ENCODE measurements at places on chromosomes 12 and 14.

DNA sequence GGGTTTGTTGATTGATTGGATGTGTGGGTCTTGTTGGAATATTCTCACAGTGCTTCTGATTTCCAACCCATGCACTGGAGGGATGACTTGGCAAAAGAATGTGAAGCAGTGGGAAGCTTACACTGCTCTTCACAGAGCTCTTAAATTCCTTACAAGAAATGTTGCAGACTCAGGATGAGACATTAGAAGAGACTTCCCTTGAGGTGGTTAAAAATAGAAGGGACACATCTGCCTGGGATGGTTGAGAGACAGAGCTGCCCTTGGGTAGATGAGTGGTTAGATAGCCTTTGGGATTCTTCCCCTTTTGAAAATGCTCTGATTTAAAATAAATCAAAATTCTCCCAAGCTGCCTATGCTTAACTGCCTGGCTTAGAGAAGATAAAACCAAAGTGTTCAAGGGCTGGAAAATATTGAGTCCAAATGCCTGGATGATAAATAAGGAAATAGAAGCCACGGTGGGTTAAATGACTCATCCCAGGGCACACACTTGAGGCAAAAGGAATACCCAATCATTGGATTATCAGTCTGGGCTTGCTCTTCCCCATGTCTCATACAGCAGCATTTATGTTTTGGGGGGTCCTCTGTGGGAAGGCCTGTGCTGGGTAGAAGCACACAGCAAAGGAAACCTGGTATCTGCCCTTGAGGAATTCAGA is 264.3 kb downstream of the AKAP6 start:
- no peak for DNase-seq

DNA sequence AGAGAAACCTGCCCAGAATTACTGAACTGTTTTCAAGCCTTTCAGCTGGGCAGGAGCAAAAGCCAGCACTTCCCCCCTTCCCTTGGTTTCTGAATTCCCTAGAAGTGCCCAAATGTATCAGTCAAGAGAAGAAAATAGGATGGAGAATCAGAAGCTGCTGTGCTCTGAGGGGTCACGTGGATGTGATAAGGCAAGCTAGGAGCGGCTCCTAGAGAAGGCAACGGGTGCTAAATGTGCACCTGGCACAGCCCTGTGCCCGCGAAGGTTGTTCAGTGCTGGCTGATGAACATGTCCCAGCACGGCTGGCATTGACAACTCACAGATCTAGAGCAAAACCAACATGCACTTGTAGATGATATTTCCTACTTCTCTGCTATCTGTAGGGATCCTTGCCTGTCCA is 8.3 kb downstream of the EMG1 start:
- no peak for DNase-seq

GRCh38 chr12:114265036-114265435 is 140.9 kb downstream of the TBX5 start:
- no peak for DNase-seq

DNA sequence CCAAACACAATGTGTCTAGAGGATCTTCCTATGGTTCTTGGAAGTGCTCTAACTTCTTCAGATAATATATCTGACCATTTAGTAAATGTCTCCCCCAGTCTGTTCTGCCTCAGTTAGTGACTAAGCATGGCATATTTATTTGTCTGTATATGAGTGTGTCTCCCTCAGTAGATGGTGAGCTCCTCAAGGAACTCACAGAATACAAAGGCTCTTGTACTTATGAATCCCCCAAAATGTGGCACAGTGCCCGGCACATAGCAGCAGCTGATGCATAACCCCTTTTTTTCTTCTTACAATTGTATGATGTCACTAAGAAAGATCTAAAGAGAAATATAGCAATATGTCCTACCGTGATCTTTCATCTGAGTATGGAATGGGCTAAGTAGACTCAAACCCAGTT is 264.7 kb upstream of the PRICKLE1 start:
- no peak for DNase-seq

DNA sequence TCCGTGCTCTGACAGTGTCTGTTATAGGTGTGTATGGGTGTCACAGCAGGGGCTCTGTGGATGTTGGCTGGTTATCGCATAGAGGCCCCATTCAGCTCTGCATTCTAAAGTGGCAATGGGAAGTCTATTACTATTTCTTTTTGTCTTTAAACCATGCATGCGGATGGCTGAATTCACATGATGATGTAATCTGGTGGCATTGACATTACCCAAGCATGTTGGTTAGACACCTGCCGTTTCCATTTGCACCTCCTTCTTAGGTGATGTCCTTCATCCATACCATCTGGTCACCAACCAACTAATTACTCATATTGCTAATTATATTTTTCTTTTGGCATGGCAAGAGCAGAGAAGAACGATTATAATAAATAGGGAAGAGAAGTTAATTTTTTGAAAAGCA is 270.8 kb upstream of the RGS6 start:
- no peak for DNase-seq

GRCh38 chr12:57182918-57183575 is 33.5 kb upstream of the NXPH4 start:
- no peak for DNase-seq

DNA sequence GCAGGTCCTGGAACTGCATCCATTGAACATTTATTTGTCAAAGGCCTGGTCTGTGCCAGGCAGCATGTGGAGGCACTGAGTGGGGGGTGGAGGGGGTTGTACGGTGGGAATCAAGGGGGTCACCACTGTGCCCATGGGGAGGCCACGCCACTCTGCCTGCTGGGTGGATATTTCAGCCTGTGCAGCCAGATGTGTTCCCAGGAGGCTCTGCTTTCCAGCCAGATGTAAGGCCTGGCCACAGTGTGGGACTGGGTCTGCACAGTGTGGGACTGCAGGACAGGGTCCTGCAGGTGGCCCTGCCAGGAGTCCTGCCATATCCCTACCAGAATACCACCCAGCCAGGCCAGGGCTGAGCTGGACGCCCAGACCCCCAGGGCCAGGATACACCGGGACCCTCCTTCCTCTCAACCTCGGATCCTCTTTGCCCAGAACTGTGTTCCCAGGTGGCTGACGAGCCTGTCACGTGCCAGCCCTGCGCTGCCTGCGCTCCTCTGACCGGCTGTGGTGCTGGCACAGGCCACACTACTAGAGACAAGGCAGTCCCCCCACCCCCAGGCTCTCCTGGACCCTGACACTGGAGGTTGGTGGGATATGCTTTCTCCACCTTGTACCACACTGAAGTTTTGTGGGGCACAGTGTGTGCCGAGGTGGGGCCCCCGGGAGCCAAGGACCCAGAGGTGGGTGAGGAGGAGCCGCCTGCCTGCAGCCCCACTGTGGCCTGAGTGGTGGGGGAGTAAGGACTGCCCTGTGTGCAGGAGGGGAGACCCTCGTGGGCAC is 17.5 kb downstream of the XRCC3 start:
- no peak for DNase-seq

DNA sequence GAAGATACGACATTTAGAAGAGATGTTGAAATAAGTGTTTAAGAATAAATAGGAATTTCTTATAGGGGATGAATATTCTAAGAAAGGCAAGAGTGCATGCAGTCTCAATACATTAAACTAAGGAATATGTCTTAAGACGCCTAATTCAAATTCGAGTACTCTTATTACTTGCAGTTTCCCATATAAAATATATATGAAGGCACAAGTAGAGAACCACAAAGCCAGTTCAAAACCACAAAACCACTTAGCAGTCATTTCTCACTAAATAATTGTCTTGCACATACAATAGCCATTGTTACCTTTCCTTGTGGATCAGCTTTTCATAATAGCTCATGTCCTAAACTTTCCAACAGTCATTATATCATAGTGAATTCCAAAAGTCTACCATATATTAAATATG is 91.0 kb upstream of the MON2 start:
- no peak for DNase-seq

GRCh38 chr12:109720152-109720856 is 6.7 kb downstream of the FAM222A start:
- no peak for DNase-seq

DNA sequence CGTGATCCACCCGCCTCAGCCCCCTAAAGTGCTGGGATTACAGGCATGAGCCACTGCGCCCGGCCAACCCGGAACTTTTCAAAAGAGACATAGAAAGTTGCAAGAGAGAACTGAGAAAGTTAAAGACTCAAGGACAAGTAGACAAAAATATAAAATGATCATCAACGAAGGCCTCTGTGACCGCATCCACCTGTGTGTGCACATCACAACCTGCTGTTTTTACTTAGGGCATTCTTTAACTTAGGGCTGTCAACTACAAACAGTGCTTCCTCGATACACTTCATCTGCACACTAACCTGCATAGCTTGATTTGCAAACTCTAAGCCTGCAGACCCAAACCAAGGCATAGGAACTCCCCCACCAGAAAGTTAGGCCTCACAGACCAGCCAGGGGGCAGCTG is 14.8 kb downstream of the P2RX2 start:
- no peak for DNase-seq

DNA sequence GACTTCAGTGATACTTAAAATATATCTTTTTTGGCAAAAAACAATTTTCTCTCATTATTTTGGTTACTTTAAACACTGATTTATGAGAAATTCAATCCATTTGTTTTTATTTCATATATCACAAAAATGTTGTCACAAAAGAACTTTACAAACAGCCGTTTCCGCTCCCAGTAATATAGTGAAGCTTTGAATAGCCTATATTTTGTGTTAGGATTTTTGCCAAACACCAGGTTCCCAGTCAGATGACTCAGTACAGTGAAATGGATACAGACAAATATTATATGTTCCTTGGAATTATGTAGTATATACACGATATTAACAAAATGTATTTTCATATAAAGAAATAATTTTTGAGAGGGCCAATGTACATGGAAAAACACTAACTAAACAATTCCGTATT is 411.1 kb downstream of the CCER1 start:
- DNase-seq = no peak

- DNase-seq = no peak
These were observed 341.6 kb upstream of the SFSWAP start for GRCh38 chr12:131369094-131369845.

GRCh38 chr12:101793401-101793800 is 37.4 kb downstream of the GNPTAB start:
- no peak for DNase-seq

GRCh38 chr12:54300732-54301427 is at the start of gene NFE2:
Gene NFE2 (minus strand): TSS chr12:54301015. CDS start chr12:54295248, 5,767 bp downstream.
- DNase-seq = no peak

GRCh38 chr12:116434155-116435011 is 124.8 kb upstream of the MAP1LC3B2 start:
- DNase-seq = no peak

DNA sequence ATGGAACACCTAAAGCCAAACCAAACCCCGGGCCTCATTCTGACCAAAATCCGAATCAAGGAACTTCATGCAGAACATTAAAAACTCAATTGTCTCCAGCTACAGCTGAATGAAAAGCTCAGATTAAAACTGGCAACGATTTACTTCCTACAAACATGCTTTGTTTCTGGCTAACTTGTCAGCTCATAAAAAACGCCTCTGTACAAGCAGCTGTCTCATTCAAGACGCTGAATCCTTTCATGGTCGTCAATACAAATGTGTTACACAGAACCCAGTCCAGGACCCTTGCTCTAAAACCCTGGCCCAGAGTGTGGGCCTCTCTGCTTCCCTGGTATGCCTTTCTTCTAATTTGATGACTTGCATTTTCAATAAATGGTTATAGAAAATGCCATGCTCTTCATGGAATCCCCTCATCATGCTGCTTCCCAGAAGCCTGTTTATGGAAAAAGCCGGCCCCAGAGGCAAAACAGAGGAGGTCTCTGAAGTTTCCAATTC is 183.1 kb downstream of the PHLDA1 start:
- DNase-seq = no peak

DNA sequence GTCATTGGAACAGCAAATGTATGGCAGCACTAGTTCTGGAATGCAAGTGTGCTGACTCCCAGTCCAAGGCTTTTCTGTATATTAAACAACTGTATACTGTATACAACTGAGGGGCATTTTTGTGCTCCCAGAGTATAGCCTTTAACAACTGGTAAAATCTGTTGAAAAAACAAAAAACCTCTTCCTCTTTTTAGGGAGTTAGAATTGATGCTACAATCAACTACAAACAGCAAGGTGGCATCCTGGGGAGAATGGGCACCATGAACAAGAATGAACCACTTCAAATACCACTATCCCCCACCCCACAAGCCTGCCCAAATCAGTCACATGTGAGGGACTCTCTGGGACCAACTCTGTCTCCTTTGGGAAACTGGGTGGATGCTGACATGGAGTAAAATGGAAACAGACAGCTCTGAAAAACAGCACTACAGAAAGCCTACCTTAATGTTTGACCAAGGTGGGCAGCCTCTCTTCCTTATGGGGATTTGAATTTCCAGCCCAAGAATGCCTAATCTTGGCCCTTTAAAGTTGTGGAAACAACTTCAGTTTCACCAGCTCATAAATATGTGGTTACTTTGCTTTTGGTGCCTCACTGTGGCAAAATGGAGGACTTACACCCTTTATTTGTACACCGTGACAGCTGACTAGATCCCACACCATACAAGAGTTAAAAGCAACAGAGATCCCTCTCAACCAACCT is 7.5 kb downstream of the VTI1B start:
- DNase-seq = no peak

DNA sequence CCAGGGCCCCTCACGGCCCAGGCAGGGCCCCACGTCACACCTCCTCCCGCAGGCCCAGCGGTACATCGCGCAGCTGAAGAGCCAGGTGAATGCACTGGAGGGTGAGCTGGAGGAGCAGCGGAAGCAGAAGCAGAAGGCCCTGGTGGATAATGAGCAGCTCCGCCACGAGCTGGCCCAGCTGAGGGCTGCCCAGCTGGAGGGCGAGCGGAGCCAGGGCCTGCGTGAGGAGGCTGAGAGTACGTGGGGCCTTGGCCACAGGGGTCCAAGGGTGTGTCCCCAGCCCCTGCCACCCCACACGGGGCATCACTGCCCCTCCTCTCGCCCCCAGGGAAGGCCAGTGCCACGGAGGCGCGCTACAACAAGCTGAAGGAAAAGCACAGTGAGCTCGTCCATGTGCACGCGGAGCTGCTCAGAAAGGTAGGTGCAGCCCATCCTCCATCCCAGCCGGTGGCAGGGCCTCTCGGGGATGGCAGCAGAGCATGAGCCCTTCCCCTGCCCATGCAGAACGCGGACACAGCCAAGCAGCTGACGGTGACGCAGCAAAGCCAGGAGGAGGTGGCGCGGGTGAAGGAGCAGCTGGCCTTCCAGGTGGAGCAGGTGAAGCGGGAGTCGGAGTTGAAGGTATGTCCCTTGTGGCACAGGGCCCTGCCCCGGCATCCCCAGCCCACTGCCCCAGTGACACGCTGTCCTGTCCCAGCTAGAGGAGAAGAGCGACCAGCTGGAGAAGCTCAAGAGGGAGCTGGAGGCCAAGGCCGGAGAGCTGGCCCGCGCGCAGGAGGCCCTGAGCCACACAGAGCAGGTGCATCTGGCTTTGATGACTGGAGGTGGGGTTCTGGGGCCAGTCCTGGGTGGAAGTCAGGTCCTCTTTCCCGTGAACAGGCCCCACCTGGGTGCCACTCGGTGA is 20.9 kb downstream of the HIP1R start:
- DNase-seq = no peak
